ENCODE measurements at places on chromosomes 5 and 9. TPM values are rescaled to one million over a fixed set of nuclear protein-coding genes. Genes with fewer than 3 reads are reported as not detected.

RNF183 gene
- not detected for total RNA-seq

SLC25A48 gene
- total RNA-seq = 0.24 TPM

ZNF300 gene
- total RNA-seq = 2.0 TPM

ZFYVE16 gene
- 65.4 TPM for total RNA-seq

CATSPER3 gene
- 0.68 TPM for total RNA-seq
